ENCODE measurements at places on chromosomes 12 and 14.
A peak's percentile ranks its signal among the peaks of the same experiment; 100 is the strongest.

- no peak for DNase-seq
Observed at GRCh38 chr12:3476403-3476802, 14.6 kb upstream of the PRMT8 start.

GRCh38 chr14:51318813-51319597, 79.0 kb downstream of the TMX1 start:
- no peak for DNase-seq

DNA sequence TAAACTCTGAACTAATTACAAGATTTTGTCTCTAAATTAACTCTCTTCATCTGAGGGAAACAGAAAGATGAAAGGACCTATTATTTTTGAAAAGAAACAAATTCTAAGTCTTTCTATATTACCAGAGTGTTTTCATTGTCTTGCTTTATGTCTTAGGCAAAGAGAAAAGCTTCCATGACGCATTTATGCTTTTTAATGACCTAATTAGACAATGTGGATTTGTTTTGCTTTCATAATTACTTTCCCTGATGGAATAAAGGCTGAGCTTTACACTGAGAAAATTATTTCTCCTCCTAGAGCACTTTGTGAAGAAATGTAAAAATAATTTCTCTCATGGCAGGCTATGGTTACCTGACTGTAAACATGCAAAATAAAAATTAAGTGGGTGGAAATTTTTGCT, 138.0 kb upstream of the SLCO1C1 start:
- DNase-seq: no peak

DNA sequence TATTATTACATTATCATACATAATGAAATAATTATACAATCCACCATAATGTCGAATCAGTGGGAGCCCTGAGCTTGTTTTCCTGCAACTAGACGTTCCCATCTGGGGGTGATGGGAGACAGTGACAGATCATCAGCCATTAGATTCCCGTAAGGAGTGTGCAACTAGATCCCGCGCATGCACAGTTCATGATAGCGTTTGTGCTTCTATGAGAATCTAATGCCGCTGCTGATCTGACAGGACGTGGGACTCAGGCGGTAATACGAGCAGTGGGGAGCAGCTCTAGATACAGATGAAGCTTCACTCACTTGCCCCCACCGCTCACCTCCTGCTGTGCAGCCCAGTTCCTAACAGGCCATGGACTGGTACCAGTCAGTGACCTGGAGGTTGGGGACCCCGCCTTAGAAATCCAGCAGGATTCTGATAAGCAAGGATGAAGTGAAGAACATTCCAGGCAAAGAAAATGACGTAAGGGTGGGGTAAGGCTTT, 204.6 kb downstream of the ETV6 start:
- DNase-seq: no peak

- DNase-seq: no peak
Observed at GRCh38 chr12:102438047-102438826, 42.1 kb downstream of the IGF1 start.

GRCh38 chr12:107373238-107373809, 280.0 kb upstream of the CRY1 start:
- no peak for DNase-seq

DNA sequence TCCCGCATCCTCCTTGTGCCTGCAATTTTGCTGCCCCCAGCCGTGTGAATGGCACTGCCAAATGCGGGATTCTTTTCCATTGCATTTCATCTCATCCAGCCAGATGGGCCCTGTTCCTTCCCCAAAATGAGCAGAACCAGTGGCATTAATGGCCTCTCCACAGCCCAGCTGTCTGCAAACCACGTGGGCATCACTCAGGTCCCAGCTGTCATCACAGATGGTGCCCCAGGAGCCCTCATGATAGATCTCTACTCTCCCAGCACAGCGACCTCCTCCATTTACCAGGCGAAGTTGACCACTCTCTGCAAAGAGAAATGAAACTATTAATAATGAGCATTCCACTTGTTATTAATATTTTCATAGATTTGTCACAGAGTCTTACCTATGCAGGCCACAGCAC, 17.1 kb downstream of the CD163 start:
- DNase-seq: no peak

DNA sequence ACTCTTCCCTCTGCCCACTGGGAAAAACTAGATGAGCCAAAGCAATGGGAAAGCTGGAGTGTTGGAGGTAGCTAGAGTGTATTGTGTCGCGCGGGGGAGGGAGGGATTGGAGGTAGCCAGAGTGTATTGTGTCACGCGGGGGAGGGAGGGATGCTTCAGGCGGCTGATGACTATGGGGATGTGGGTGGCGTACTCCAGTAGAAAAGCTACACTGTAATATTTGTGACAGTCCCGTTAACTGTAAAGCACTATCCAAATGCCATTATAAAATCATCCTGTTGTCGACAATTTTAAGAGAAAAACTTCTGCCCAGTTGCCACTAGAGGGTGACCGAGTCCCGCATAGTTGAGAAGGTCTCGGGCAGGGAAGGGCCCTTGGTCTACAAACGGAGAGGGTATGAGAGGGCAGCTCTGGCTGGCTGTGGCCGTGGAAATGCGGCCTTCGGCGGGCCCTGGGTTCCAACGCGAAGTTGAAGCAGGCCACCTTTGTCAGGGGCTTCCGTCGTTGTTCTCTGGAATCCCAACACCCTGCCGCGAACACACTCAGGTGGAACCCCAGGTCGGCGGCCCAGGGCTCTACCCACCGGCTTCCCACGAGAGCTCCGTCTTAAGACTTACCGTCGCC, 15.1 kb upstream of the PLEK2 start:
- DNase-seq: peak; percentile 50

DNA sequence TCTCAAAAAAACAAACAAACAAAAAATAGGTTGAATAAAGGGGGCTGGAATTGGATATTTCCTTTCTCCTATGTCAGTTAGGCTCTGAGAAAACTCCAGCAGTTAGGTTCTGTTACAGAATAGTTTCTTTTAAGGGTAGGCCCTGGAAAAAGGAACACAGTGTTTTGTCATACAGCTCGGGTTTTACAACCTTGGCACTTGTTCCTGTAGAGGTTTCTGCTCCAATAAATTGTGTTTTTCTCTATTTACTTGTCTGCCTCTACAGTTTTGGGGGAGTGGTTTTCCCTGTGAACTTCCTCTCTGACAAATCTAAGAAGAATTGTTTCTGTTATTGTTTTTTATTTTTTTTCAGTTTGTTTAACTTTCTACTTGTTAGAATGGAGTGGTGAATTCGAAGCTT, 167.6 kb downstream of the ACSS3 start:
- DNase-seq: no peak

DNA sequence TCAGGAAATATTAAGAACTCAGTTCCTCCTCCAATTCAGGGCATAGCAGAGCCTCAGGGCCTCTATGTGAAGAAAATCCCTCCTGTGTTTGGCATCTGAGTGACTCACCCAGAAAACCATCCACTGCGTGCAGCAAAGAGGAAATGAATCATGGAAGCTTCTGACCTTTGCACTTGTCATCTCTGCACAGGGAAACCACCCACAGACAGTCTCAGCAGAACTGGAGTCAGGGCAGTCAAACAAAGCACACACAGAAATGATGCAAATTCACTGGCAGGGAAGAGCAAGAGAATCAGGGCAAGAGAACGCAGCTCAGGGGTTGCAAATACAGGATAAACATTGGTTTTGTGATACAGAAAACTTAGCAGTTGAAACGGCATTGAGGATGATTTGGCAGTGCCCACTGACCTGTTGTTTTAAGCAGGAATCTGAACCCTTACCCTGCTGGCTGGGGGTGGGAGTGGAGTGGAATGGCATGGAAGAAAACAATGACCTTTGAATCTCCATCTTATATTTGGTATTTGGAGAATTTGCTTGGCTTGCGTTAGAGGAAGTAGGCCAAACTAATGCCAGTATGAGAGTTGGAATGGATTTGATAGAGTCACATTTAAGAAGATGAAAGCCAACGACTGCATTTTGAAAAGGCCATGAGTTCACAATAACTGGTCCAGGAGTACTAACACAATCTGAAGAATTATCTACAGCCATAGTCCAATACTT, 53.5 kb downstream of the PHLDA1 start:
- DNase-seq: peak; percentile 37

- no peak for DNase-seq
Observed at GRCh38 chr12:68030248-68030647, 41.0 kb downstream of the IFNG-AS1 start.

Data from stimulated activated CD4-positive, alpha-beta T cell treated with anti-CD3 and anti-CD28 coated beads, TNF-alpha, amount 100 ng/mL, for 48 hours (primary cell).